Activated CD4-positive, alpha-beta T cell treated with anti-CD3 and anti-CD28 coated beads, Interleukin-2, Interleukin-6, amounts not matched to agents 100 ng/mL and 50 ng/mL, durations not matched to agents 16 hours and 8 hours (primary cell): ENCODE measurements at places on chromosomes 11 and 22.
A peak's percentile ranks its signal among the peaks of the same experiment; 100 is the strongest.

GRCh38 chr22:26097840-26098239, 71.4 kb upstream of the SEZ6L start:
- no peak for DNase-seq

GRCh38 chr11:12269104-12269441, 108.3 kb upstream of the PARVA start:
- no peak for DNase-seq

- no peak for DNase-seq
Measured at GRCh38 chr22:17981497-17981896, 42.9 kb downstream of the MICAL3 start.

DNA sequence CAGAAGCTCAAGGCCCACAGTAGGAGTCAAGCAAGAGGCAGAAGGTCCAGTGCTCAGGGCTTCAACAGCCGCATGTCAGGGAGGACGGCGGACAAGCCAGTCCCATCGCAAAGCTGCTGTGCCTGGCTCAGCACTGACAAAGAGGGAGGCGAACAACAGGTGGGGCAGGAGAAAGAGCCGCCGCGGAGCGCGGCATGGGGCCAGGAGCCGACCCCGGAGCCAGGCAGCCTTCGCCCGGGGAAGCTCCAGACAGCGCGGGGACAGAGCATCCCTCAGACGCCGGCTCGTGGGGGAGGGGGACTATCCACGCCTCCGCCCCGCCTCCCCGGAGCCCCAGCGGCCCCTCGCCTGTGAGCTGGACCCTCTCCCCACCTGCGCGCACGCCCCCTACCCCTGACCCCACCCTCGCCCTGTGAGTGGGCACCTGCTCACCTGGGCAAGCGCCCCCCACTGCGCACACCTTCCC, 369 bp downstream of the DHCR7 start:
- peak; percentile 27 for DNase-seq

DNA sequence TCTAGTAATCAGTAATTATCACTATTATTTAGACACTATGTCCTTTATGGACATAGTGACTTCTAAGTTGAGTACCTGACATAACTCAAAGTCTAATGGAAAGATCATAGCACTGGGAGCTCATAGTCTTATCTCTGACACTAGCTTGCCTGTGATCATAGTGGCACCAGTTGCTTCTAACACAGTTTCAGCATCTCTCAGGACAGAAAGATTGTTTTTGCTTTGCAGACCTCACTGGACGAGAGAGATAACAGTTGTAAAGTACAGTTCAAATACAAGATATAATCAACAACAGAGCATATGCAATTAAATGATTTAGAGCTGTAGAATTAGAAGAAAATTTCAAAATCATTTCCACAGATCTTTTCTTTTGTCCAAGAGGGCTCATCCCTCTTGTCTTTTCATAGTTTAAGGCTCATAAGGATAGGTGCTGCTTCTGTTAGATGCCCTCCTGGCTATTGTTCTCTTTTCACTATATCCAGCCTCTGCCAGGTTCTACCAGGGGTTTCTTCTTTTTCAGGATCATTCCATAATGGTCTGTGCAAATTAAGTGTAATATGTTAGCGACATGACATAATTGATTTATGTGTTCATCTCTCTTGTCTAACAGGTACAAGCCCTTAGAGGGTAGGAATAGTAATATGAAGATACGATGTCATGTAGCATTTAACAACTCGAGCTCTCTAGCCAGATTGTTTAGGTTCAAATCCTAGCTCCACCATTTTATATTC, 1175.4 kb upstream of the TENM4 start:
- no peak for DNase-seq

DNA sequence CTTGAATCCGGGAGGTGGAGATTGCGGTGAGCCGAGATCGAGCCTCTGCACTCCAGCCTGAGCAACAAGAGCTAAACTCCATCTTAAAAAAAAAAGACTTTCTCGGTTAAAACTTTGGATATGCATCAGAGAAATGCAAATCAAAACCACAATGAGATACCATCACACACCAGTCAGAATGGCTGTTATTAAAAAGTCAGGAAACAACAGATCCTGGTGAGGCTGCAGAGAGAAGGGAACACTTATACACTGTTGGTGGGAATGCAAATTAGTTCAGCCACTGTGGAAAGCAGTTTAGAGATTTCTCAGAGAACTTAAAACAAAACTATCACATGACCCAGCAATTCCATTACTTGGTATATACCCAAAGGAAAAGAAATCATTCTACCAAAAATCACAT, 619.4 kb upstream of the KIRREL3 start:
- no peak for DNase-seq

GRCh38 chr22:37290737-37291136, 8.4 kb downstream of the CYTH4 start:
- no peak for DNase-seq

DNA sequence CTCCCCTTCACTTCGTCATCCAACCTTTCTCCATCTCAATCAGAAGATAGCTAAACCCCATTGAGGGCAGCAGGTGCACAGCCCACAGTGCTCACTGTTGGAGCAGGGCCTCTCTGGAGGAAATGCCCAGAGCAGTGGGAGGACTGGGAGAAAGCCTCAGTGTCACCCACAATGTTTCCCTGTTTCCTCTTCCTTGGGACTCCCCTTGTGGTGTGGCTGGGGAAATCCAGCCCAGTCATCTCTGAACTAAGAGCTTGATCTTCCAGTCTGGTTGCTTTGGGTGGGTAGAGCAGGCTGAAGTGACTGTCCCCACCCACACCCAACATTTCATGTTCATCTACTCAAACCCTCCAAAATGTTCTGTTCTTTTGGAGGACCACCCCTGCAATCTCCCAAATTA, 29.8 kb upstream of the EED start:
- peak; percentile 93 for DNase-seq

DNA sequence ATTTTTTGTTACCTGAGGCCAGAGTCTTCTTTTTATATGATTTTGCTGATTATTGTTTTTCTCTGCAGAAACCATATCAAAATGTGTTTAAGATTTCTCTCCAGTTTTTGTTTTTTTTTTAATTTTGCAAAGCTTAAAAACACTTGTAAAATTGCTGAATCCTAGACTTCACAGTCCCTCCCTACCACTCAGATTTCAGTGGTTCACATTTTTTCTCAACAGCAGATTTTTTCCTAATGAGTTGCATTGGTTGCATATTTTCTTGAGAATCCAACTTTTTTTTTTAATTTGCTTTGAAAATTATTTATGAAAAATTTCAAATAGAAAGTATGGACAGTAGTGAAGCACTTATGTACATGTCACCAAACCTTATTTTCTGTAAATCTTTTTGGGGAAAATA, 5.8 kb downstream of the ARL14EP start:
- no peak for DNase-seq

DNA sequence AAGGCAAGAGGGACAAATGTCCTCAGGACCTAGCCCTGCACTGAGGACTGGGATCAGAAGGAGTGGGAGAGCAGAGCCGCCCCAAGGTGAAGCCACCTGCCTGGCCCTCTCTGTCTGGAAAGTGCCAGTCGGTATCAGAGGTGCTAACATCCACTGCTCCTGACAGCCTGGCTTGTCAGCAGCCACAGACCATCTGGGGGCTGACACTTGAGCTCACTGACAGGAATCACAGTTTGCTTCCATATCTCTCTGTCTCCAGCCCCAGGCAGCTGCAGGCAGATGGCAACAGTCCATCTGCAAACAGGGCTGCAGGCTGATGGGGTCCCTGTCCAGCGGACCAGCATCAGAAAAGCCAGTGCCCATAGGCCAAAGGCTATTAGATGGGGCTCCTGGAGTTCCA, 5.5 kb downstream of the OPCML start:
- DNase-seq: no peak

- DNase-seq: no peak
Measured at GRCh38 chr11:112132737-112133136, 31.2 kb downstream of the IL18 start.

GRCh38 chr11:130721736-130722135, 194.5 kb downstream of the SNX19 start:
- DNase-seq: no peak

- peak; percentile 83 for DNase-seq
Measured at GRCh38 chr11:33996498-33997454, 54.8 kb upstream of the CAPRIN1 start.

DNA sequence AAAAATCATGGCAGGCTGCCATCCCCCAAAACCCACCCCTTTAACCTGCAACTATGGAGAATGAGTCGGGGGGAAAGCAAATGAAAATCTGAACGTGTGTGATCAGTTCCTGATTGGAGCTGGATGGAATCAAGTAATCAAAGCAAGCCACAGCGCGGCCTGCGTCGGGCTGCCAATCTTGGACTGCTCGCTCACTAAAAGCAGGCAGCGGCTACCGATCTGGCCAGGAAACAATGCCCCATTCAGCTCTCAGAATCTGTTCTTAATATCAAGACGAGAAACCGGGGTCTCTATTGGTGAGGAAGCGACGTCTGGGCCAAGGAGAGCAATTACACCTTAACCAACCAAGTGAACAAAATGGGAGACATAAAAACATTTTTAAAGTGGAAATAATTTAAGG, 472.2 kb downstream of the SOX6 start:
- no peak for DNase-seq
